ENCODE measurements at places on chromosomes 3 and 15. TPM values are rescaled to one million over a fixed set of nuclear protein-coding genes. Genes with fewer than 3 reads are reported as not detected.
A peak's percentile ranks its signal among the peaks of the same experiment; 100 is the strongest.

The IL20RB gene
- total RNA-seq: 1.1 TPM

The KNG1 gene
- not detected for total RNA-seq

The CAMK2N2 gene
- total RNA-seq: 0.18 TPM

DNA sequence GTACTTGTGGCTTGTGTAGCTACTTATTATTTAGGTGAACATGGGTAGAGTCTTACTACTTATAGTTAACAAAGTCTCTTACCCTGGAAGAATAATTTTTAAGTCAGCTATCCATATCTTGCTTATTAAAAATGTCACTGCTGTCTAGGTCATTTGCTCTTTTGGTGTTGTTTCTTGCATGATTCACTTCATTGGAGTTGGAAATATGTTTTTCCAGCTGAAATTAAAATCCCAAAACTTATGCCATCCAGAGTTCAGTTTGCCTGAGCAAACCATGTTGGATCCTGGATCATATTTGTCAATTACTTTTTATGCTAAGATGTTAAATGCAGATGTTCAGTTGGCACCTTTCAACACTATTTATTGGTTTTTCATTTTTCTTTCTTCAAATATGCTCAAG lies 421.0 kb upstream of the RBMS3 start:
- no peaks in the 10 kb centered on the region for H3K36me3 ChIP-seq
- no peak for DNase-seq
- no peak overlapping the region for H3K4me3 ChIP-seq
- peaks cover 6% of the 10 kb centered on the region for H3K27me3 ChIP-seq
- H3K4me1 ChIP-seq: no peaks in the 10 kb centered on the region

GRCh38 chr3:116391296-116392201 lies 53.7 kb downstream of the LSAMP start:
- DNase-seq: no peak
- H3K36me3 ChIP-seq: no peaks in the 10 kb centered on the region
- H3K27ac ChIP-seq: no peak overlapping the region
- no peak overlapping the region for H3K4me3 ChIP-seq
- no peaks in the 10 kb centered on the region for H3K4me1 ChIP-seq

DNA sequence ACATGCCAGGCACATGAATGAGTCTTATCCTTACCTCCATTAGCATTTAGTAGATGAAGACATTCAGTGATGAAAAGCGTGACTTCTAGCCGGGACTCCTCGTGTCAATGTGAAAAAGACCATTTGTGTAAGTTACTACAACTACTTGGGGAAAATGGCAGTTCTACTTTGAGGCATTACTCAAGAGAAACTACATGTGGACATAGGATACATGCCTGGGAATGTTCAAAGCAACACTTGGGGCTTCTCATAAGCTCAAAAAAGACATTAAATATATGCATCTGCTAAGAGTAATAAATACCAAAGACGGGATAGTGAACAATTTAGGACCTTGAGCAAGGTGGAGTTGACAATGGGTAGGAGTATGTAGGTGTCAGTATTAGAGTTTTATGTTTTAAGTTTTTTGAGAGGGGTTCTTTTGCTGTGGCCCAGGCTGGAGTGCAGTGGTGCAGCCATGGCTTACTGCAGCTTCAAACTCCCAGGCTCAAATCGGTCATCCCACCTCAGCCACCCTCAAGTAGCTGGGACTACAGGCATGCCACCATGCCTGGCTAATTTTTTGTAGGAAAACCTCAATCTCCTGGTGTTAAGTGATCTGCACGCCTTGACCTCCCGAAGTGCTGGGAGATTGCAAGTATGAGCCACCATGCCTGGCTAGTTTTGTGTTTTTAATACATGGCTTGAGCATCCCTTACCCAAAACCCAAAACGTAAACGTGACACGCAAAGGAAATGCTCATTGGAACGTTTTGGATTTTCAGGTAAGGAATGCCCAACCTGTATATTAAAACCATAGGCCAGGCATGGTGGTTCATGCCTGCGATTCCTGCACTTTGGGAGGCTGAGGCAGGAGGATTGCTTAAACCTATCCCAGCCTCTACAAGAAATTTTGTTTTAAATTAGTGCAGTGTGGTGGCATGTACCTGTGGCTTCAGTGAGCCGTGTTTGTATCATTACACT lies 3.9 kb downstream of the RPLP1 start:
- H3K27ac ChIP-seq: peak overlapping the region; percentile 11
- no peak for DNase-seq
- H3K27me3 ChIP-seq: no peaks in the 10 kb centered on the region
- H3K4me1 ChIP-seq: peaks cover 26% of the 10 kb centered on the region
